ENCODE measurements at places on chromosomes 6 and 20.

- no peak for DNase-seq
Observed at GRCh38 chr6:75098709-75099108, 107.1 kb downstream of the COL12A1 start.

DNA sequence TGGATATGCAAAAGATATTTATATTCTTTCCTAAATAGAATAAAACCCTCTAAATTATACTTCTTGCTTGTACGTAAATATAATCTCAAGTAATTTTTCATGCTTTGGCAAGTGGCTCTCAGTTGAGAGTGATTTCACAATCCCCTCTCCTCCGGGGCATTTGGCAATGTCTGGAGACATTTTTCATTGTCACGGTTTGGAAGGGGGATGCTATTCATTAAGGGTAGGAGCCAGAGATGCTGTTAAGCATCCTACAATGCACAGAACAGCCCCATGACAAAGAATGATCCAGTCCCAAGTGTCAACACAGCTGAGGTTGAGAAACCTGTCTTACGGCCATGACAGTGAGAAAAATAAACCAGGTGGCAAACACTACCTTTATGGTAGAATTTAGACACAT, 75.7 kb downstream of the AGPAT4 start:
- DNase-seq: no peak

GRCh38 chr6:87553159-87553765, 36.5 kb downstream of the RARS2 start:
- no peak for DNase-seq

- DNase-seq: no peak
Observed at GRCh38 chr20:41135888-41136679, 1.3 kb upstream of the PLCG1 start.

DNA sequence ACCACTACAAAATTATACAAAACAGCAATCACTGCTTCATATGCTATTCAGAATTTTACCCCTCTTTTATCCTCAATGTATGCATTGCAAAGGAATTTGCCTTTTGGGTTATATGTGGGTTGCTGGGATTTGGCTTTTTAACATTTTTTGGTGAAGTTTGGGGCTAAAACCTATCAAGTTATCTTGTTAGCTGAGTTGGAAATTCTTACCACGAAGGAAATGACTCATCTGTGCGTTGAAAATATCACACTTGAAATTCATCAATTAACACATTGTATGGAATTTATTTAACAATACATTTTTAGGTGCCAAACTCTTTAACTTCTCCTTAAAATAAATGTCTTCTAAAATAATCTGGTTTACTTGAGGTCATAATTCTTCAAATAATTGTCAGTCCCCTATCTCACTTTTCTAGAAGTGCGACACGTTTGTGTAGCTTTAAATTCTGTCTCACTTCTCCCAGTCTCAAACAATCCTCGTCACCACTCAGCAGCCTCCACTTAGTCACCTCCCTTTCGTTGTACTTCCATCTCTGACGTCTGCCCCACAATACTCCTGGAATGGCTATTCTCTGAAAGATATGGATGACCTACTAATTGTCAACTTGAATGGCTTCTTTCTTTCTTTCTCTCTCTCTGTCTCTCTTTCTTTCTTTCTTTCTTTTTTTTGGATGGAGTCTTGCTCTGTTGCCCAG, 88.5 kb downstream of the PHACTR1 start:
- DNase-seq: no peak

DNA sequence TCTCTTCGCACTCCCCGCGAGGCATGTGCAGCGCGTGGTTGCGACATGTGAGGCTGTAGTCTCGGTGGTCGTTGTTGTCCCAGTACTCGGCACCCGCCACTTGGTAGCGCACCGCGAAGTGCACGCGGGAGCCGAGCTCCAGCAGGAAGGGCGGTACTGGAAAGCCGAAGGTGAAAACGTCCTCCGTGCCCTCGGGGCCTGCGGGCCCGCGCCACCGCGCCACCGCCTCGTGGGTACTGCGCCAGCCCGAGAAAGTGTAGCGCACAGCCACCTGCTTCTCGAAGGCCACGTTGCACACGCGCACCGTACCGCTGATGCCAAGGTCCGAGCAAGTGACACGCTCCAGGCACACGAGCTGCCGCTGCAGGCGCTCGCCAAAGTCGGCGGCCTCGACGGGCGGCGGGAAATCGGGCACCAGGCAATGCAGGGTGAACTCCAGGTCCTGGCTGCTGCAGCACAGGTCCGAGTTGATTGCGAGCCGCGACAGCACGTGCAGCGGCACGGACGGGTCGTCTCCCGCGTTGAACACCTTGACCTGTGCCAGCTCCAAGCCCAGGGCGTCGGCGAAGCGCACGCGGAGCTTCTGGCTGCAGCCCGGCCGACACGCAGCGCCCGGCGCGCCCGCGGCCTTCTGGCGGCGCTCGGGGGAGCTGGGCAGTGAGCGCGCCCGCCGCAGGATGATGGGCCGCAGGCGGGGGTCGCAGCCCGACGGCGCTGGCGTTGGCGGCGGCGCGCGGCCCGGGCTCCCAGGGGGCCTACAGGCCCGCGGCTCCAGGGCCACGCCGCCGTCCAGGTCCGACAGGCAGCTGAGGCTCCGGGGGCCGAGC, 840 bp downstream of the PPP1R3D start:
- no peak for DNase-seq

- no peak for DNase-seq
Observed at GRCh38 chr20:37816726-37817125, 86.2 kb upstream of the VSTM2L start.

DNA sequence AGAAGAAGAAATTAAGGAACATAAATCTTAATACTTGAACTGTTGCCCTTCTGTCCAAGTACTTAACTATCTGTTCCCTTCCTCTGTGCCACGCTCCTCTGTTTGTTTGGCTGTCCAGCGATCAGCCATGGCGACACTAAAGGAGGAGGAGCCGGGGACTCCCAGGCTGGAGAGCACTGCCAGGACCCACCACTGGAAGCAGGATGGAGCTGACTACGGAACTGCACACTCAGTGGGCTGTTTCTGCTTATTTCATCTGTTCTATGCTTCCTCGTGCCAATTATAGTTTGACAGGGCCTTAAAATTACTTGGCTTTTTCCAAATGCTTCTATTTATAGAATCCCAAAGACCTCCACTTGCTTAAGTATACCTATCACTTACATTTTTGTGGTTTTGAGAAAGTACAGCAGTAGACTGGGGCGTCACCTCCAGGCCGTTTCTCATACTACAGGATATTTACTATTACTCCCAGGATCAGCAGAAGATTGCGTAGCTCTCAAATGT, 17.1 kb downstream of the IRF4 start:
- no peak for DNase-seq

- no peak for DNase-seq
Observed at GRCh38 chr6:91483415-91484105, 896.7 kb upstream of the MAP3K7 start.

GRCh38 chr6:125954735-125955339, 1.7 kb upstream of the HINT3 start:
- no peak for DNase-seq

DNA sequence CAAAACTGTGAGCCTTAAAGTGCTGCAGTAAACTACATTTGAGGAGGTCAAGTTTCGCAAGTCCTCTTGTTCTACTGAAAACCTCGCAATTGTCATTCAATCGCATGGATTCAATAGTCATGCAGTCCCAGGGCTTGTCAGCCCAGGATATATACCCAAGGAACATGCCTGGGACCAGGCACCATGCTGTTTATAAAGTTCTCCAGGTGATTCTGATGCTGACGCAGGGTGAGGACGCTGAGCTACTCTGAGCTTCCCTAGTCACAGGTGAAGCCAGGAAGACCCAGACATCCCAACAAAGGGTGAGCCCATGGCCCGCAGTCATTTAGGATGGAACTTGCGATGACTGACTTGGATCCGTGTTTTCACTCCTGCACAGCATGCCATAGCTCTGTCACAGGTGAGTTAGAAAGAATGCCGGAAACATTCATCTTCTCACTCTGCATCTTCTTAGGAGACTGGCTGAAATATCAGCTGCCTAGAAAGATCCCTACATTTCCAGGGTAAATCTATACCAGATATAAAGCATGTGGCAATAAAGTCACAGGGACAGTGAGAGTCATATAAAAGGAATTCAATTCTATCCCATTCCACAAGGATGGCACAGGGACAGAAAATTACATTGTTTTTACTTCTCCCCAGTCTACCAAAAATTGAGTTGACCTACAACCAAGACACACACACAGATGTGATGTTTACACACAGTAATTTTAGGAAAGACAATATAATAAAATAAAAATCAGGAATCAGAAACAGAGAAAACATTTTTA, 27.0 kb upstream of the SSTR4 start:
- DNase-seq: no peak

- DNase-seq: no peak
Observed at GRCh38 chr6:169982461-169983386, 231.3 kb downstream of the ERMARD start.

Measured in COR-L47 (cell line).